ENCODE measurements at places on chromosomes 13 and 19.

DNA sequence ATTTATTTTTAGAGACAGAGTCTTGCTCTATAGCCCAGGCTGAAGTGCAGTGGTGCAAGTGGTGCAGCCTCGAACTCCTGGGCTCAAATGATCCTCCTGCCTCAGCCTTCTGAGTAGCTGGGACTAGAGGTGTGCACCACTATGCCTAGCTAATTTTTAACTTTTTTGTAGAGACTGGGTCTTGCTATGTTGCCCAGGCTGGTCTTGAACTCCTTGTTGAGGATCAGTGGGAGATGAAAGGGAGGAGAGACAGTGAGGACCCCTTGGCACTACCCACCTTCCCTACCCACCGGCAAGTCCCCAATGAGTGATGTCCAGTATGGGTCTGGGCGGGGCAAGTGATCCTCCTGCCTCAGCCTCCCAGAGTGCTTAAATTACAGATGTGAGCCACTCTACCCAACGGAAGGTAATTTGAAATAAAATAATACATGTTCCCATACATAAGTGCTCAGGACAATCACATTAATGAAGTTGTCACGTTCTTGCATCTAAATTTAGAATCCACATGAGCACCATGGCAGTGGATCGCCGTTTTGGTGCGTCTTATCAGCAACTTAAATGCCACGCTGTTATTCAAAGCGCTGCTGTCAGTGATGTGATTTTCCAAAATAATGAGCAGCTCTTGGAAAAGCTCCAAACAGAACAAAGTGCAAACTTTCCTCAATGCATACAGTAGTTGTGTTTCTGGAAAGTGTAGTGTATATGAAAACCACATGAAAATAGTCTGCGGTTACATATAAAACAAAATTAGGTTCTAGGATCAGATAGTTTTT lies 5.9 kb upstream of the ARL11 start:
- no peak for DNase-seq

GRCh38 chr19:18726846-18727245 lies 43.4 kb downstream of the CRTC1 start:
- DNase-seq: no peak

DNA sequence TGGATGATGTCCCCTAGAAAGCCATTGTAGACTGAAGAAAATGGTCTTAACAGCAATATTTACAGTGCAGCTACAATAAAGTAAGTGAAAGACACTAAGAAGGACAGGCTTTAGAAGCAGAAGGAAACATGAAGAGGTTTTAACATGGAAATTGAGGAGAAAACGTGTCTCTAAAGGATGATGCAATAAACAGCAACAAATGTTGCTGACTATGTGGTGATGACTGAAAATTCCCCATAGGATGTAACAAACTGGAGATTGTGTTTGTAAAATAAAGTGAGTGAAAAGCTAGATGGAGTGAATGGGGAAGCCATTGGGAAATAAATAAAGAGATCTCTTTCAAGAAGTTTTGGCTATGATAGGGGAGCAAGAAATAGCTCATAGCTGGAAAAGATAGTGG lies 186.7 kb upstream of the IPO5 start:
- DNase-seq: no peak

DNA sequence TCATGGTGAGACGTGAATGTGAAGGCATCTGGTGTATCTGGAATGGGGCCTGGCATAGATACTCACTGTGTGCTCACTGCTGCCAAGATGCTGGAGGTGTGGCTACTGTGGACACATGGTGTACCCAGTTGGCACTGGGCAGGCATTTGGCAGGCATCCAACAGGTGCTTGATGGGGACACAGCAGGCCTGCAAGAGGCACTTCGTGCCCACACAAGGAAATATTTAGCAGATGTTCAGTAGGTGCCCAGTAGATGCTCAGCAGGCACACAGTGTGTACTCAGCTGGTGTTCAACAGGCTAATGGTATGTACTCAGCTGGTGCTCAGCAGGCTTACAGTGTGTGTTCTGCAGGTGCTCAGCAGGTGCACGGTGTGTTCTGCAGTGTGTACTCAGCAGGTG lies 14.2 kb downstream of the CRTC1 start:
- DNase-seq: no peak

- DNase-seq: no peak
Observed at GRCh38 chr19:46860846-46861690, at the start of gene ARHGAP35. Gene ARHGAP35 (plus strand): TSS chr19:46860997. CDS start chr19:46918676, 57,679 bp downstream.

DNA sequence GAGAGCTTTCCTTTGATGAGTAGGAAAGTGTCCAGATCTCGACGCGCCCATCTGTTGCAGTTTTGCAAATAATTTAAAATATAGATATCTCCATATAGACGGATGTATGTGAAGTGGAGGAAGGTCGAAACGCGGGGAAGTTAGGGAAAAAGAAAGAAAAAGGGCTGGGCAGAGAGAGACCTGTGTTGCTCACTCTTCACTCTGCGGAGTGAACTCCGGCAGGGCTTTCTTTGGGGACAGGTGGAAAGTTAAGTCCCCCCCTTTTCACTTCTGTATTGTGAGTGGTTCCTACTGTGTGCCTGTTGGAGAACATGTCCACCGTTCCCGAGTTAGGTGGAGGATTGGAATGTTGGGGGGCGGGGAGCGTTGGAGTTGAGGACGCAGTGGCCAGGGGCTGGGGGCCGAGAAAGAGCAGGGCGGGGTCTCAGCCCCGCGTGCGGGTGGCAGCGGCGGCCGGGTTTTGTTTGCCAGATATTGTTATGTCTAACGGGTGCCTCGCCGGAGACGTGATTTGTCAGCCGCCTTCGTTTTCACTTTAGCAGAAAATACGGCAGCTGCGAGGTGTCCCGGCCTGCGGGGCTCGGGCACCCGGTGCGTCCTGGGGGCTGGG lies 145.1 kb upstream of the ZNF536 start:
- DNase-seq: no peak

GRCh38 chr13:87554045-87554444 lies 117.1 kb upstream of the SLITRK5 start:
- DNase-seq: no peak

DNA sequence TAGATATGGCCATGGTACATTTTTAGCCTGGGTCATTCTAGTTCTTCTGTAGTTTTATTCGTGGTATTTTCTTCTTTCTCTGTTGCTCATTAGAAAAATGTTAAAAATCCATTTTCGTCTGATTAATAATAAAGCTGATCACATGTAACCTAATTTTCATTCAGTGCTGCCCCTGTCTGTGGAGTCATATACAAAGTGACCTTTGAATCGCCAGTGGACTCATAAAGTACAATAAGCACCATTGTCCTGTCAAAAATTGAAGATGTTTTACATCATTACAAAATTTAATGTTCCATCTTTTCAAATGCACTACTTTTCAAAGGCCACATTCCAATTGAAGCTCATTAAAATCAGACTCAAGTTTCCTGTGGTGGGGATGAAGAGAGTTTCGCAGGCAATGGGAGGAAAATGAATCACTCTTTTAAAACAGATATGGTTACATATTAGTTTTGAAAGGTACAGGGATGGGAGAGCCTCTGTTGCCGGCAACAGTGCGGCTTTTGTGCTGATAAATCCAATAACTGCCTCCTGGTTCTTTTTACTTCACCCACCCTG lies 205.4 kb downstream of the ZNF536 start:
- no peak for DNase-seq

DNA sequence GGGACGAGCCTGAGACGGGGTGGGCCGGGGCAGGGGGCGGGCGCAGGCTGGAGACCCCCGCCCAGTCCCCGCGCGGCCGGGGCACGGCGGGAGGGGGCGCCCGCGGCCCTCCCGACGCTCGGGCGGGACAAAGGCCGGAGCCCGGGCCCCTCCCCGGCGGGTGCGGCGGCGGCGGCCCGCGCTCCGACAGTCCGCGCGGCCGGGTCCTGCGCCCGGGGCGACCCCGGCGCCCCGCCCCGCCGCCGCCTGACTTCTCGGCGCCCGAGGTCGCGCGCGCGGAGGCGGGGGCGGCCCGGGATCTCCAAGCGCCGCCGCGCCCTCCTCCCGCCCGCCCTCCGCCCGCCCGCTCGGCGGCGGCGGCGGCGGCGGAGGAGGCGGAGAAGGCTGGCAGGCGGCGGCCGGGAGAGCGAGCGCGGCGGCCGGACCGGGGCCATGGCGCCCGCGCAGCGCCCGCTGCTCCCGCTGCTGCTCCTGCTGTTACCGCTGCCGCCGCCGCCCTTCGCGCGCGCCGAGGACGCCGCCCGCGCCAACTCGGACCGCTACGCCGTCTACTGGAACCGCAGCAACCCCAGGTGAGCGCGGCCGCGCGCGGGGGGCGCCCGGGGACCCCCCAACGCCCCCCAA lies at the start of gene EFNA2:
Gene EFNA2, plus strand, starts transcription at position 137 of the 624 bp plus-strand sequence. Its CDS starts 296 bp downstream, at position 433.
- no peak for DNase-seq

DNA sequence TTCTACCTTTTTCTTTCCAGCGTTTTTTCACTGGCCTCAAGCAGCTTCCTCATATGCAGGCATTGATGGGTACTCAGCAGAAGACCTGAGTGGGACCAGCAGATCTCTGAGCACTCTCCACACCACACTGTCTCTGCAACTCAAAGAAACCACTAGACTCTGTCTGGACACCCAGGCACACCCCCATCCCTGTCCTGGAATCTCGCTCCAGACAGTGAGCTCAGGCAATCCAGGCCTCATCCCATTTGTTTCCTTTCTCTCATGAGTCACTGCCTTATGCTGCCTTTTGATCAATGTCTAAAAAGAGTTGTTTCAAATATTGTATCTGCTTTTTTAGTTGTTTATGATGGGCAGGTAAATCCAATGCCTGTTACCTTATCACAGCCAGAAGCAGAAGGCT lies 19.7 kb upstream of the POP4 start:
- no peak for DNase-seq

- DNase-seq: no peak
Observed at GRCh38 chr19:2532252-2533071, 56.5 kb downstream of the GADD45B start.

All from Jurkat, Clone E6-1 (cell line).